ENCODE measurements at places on chromosomes 16 and 17.

GRCh38 chr17:57213180-57213825 is 43.0 kb upstream of the MSI2 start:
- DNase-seq: no peak

- peak; percentile 29 for DNase-seq
These were observed 451.5 kb upstream of the HSBP1 start for GRCh38 chr16:83356266-83356665.

DNA sequence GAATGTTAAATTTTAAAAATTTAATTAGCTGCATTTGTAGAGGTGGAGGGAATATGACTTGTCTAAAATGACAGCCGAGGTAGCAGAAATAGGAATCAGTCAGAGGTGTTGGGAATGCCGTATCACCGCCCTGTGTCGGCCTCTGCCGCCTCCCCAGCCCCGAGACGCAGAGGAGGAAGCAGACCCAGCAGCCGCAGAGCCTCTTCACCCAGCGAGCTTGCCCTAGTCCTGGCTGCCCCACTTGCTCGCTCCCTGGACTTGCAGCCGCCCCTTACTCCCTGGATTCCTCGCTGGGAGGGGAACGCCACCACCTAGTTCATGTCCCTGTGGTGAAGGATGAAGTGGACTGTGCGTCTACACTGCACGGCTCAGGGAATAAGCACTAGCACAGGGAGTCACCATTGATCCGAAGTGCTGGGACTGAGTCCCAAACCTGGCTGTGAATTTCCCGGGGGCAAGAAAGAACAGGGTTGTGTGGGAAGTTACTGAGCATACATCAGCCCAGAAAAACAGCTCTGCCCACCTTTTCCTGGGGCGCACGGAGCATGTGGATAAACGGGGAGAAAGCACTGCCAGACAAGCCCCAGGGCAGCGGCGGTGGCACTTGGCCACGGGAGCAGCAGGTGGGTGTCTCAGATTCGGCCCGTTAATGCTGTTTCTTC is 76.8 kb downstream of the RPTOR start:
- no peak for DNase-seq

- DNase-seq: no peak
These were observed 1.4 kb upstream of the HS3ST3B1 start for GRCh38 chr17:14299280-14300141.

- DNase-seq: no peak
These were observed 19.1 kb upstream of the RASD1 start for GRCh38 chr17:17514993-17515933.

- peak; percentile 85 for DNase-seq
These were observed 18.8 kb upstream of the GAA start for GRCh38 chr17:80082403-80083135.

DNA sequence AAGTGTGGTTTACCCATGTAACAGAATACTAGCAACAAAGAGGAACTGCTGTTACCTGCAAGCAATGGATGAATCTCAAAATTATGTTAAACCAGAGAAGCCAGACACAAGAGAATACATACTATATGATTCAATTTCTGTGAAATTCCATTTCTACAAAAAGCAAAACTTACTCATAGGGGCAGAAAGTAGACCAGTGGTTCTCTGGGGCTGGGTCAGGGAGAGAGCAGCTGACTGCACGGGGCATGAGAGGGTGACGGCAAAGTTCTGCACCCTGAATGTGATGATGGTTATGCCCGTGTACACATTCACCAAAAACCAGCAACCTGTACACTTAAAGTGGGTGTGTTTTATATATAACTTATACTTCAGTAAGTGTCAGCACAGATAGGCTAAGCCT is 3.1 kb downstream of the ZNF843 start:
- DNase-seq: no peak

- DNase-seq: peak; percentile 16
These were observed 42.3 kb upstream of the CCNF start for GRCh38 chr16:2386990-2387389.

DNA sequence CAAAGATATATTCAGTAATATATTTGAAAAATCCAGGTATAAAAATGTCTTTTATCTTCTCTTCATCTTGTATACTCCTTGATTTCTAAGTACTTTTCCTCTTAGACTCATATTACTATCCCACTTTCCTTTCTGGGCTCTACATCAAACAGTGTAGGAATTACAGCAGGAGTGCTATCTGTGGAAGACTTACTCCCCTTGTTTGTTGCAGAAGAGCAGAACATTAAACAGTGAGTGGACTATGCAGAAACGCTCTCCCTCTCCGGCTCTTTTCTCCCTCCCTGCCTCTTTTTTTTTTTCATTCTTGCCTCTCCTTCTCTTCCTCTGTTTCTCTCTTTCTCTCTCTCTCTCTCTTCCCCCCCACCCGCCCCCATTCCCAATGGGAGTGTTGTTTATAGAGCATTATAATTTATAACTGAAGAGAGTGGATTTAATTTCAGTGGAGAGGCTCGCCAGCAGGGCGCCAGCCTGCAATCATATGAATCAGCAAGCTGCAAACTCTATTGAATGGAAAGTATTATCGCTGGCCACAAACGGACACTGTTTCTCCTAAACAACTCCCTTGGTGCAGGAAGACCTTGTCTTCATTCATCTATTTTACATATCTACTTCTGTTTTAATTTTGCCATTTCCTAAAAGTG is 242.3 kb upstream of the TBX2 start:
- DNase-seq: no peak

DNA sequence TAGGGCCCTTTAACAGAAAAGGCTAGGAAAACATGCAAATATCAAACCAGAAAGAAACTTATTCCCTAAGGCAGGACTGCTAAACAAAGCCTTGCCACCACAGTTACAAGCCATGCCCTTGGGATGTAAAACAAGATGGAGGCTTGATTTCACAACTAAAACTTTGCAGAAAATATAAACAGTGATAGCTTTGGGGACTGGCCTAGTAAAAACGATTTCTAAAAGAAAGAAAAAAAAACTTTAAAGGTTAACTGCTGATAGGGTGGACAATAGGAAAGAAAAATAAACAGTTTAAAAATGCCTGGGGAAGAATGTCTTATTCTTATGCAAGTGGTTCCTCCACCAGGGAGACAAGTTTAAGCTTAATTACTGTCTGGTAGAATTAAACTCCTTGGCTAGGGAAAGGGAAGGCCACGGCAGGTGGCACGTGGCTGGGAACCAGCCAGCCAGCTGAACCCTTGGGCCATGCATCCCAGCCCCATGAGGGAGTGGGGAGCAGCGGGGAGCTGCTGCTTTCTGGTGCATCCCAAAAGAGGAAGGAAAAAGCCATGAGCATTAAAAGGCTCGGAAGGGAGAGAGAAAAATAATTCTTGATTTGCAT is 10.7 kb upstream of the TMC5 start:
- DNase-seq: no peak

GRCh38 chr17:7107012-7107754 is 7.4 kb downstream of the ASGR2 start:
- DNase-seq: no peak

- DNase-seq: no peak
These were observed 10.5 kb downstream of the GGA2 start for GRCh38 chr16:23499801-23500200.

DNA sequence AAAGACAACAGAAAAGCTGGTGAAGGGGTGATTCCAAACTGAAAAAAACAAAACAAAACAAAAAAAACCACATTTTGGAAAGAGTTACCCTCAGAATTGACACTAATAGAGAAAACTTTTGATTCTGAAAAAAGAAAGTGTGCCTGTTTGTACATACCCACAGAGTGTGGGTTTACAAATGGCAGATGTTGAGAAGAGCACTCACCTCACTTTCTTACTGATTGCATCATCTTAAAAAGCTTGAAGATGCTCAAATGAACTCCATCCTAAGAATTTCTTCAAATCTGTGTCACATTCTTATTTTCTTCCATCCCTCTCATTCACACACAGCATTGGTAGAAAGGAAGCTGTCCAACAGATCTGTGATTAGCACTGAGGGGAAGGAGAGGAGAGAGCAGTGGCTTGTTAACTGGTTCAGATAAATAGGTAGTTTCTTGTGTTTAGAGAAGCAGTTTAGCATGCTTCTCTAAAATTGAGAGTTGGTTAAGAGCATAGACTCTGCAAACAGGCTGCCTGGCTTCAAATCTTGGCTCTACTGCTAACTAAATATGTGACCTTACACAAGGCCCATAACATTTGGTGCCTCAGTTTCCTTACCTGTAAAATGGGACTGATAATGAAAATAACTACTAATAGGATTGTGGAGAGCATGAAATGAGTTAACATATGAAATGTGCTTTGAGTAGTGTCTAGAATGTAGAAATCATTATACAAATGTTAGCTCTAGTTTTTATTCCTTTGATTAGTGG is 6.9 kb downstream of the GNAO1 start:
- no peak for DNase-seq

GRCh38 chr17:28541439-28541838 is 11.0 kb downstream of the UNC119 start:
- DNase-seq: no peak

DNA sequence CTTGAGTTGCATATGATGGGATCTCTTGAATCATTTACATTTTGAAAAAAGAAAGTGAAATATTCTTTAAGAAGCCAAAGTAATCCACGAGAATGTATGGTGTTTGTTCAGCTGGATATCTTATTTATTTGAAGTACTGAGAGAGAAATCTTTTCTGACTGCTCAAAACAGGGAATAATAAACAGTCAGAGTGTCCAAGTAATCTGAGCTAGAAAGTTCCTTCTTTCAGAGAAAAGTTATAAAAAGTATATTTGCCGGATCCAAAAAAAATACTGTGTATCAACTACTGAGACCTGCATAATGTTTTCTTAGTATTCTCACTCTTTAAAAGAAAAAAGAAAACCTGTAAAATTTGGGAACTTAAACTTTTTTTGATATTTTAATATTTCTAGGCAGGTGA is 350.8 kb downstream of the WWOX start:
- no peak for DNase-seq

- no peak for DNase-seq
These were observed 23.2 kb downstream of the MNT start for GRCh38 chr17:2377659-2378058.

DNA sequence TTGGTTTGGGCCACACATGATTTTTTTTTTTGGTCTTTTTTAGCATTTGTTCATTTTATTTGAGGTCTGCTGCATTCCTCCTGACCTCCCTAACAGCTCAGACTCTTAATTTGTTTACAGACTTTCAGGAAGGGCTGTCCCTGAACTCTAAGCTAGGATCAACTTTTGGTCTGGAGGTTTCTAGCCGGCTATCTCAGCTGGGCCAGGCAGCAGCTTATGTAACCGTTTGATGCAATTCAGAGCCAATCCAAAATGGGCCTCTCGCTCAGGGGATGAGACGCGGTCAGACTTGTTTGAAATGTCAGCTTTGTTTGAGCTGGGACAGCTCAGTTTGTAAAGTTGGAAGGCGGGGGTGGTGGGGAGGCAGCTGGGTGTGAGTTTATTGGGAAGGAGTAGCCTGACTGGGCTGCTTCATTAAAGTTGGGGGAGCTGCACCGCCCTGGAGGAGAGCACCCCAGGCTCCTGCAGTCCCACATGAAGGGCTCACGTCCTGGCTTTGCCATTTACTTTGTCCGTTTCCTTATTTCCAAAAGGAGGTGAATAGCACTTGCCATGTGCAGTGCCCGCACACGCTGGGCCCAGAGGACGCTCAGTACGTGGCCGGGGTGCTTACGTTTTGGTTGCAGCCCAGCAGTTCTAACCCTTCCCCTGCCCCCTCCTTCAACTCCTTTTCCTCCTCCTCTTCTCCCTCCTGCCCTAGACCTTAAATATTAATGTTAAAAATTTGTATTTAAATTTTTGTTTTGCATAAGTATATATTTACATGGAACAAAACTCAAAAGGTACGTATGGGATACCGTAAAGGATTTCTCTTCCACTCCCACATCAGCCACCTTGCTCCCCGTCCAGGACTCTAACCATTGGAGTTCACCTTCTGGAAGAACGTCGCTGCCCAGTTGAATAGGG is 121.2 kb downstream of the SNX29 start:
- DNase-seq: peak; percentile 35

DNA sequence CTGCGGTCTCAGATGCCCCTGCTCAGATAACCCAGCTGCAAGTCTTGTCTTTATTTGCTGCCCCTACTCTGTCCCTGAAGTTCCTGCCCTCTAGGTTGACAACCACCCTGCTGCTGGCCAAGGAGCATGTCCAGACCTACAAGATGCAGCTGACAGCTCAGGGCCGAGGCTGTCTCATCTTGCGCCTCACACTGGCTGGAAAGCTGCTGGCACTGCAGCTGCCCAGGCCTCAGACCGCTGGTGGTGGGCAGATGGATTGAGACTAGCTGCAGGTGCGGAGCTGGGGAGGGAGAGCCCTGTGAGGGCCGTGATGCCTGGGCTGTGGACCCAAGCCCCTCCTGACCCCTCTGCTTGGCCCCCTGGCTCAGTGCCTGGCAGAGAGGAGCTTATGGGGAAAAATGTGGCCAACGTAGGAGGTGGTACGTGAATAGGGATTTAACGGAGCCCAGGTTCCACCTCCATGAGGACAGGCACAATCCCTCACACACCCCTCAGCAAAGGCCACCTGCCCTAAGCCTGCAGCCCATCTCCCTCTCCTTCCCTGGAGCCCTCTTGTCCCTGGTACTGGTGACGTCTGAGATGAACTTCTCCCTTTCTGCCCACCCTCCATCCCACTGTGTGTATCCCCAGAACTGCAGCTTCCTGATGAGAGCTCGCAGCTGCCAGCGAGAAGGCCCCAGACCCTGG is 8.3 kb upstream of the GALK1 start:
- no peak for DNase-seq

DNA sequence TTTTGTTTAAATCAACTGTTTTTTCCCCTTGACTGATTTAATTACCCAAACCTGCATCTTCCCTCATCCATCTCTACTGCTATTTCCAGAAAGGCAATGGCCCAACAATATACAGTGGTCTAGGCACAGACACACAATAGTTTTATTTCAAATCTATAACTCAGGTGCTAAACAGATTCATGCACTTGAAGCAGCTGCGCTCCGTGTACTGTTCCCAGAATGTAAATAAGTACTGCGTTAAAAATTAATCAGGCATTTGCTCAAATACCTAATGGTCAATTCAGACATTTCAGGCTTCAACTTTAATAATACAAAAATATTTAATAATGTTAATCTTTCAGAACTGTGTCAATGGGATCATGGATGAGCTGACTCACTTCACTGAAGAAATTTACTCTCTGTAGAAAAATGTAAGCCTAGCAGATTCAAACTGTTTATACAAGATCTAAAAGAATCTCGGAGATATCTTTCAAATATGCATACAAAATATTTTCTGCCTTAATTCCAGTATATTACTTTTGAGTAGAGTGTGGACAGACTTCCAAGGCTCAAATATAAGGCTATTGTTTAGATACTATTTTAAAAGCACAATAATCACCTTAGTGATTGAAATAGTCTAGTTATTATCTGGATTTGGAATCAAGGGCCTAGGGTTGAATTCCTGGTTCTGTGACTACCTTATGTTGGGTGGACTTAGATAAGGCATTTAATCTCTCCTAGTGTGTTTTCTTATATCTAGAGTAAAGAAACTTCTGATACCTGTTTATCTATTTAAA is 97.4 kb upstream of the PSMD7 start:
- DNase-seq: no peak
